Adrenal gland (tissue), 19 donors: ENCODE measurements at places on chromosomes 13 and 19. TPM values are rescaled to one million over a fixed set of nuclear protein-coding genes. Genes with fewer than 3 reads are reported as not detected.

NKG7 gene
- total RNA-seq = 1.1 TPM

C1QTNF9 gene
- total RNA-seq = not detected

SPRYD7 gene
- 13.9 TPM for total RNA-seq

PCDH20 gene
- total RNA-seq = 0.44 TPM

DAND5 gene
- 0.87 TPM for total RNA-seq

SYCN gene
- total RNA-seq = not detected

STAP2 gene
- 106 TPM for total RNA-seq

ZNF296 gene
- not detected for total RNA-seq

ZNF682 gene
- 6.9 TPM for total RNA-seq

TTC9B gene
- not detected for total RNA-seq

PCSK4 gene
- total RNA-seq = 1.3 TPM

- no peak for DNase-seq
Observed at GRCh38 chr13:46281779-46282178, 70.1 kb downstream of the LRRC63 start.

GRCh38 chr13:34842466-34842865 lies 99.6 kb upstream of the NBEA start:
- DNase-seq = no peak

GRCh38 chr13:36148446-36148845 lies 17.3 kb upstream of the DCLK1 start:
- no peak for DNase-seq

GRCh38 chr13:36133950-36134626 lies 2.9 kb upstream of the DCLK1 start:
- DNase-seq = no peak

DNA sequence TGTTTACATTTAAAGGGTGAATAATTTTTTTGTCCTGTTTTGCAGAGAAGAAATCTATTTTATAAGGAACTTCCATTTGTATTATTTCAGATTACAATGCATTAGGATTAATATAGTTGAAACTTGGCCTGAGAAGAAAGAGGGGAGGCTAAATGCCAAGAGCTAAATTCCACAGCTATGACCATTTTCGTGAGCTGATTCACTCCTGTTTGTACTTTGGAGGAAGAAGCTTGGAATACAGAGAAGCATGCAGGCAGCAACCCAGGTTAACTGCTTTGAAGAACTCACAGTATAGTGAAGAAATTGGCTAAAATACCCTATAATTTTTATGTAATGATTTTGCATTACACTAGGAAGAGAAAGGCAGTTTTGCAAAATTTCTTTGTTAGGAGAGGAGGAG lies 309.4 kb upstream of the KLF12 start:
- peak; percentile 1 for DNase-seq

DNA sequence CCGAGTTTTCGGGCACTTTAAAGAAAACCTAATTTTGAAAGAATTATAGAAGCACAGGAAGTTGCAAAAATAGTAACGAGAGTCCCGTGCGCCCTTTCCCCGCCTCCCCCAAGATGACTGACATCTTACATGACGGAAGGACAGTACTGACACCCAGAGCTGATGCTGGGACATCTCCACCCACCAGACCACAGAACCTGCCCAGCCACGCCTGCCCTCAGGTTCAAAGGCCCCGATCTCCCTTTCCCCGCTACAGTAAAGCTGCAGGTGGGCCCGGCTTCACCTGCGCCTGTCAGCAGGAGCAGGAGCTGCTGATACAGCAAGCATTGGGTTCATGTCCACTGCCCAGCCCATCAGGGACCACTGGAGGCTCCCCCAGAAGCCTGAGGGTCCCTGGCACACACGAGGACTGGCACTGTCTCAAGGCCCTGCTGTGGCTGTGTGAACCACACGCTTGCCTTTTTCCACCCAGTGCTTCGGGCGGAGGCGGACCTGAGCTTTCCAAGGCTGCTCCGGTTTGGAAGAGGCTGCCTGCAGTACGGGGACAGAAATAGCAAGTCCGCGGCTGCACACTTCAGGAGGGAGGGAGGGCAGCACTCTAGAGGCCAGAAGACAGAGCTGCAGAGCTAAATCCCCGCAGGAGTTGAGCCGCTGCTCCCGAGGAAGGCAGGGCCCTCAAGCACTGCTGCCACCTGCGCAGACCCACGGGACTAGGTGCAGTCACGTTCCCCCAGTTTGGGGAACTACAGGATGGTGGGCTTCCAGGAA lies 8.7 kb downstream of the MAP2K2 start:
- peak; percentile 87 for DNase-seq

- DNase-seq = no peak
Observed at GRCh38 chr13:44523146-44524015, 52.7 kb downstream of the TSC22D1 start.

GRCh38 chr19:3065675-3066357 lies 3.5 kb upstream of the TLE5 start:
- no peak for DNase-seq

- peak; percentile 90 for DNase-seq
Observed at GRCh38 chr19:7500811-7501450, 12.1 kb upstream of the PEX11G start.

DNA sequence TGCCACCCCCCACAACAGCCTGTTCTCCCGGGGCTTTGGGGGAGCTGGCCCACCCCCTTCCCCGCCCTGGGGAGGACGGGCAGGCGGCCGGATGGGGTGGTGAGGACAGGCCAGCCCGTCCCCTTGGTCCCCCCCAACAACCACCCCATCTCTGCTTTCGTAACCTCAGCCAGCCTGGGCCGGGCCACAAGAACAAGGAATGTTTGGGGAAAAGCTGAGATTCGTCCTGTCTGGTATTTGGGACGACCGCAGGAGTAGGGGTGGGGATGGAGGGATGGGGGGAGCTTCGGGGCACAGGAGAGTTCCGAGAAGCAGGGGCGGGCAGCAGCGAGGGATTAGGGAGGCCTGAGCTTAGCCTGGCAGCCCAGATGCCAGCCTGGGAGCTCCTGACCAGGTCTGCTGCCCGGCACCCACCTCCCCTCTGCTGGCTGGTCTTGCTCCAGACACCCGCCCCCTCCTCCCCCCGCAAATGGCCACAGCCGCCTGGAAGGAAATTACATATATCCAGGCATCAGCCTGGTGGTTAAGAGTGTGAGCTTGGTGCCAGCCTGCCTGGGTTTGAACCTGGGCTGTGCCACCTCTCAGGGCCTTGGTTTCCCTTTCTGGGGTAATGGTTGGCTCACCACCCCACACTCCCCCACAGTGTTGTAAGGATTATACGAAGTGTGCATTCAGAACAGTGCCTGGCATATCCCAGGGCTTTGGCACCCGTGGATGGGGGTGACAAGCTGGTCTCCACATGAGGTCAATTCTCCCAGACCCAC lies at the start of gene PODNL1:
Gene PODNL1, minus strand, starts transcription at position 117 of the 764 bp plus-strand sequence. CDS start 236 bp downstream, outside the sequence.
- no peak for DNase-seq

DNA sequence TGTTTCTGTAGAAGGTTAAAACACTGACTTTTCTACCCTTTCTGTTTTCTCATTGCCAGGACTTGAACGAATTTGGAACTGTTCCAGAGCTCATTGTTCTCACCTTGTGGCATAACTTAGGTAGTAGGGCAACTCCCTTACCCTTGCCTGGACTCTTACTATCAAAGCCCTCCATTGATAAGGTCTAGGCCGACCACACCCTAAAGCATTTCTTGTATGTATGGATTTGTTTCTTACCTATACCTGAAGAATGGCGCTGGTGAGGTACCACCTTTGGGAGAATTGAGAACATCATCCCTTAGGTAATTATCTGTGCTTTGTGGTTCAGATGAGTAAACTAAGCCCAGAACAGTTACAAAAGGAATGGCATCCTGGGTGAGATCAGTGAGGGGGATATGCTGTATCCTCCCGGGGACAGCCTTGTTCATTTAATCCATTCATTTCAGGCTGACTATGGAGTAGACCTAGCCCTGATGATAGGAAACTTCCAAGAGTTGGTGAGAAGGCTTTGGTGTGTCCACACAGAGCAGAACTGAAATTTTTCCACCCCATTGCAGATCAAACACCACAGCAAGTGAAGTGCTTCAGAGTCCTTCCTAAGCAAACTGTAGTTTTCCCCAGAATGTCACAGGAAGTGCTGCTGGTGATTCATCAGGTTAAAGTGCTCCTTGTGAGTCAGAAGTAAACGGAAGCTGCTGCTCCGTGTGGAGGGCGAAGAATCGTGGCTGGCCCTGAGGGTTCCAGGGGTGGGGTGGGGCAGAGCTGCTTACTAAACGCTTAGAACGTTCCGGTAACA lies 113.0 kb downstream of the TEX26 start:
- DNase-seq = peak; percentile 69

- no peak for DNase-seq
Observed at GRCh38 chr13:91169321-91170050, 178.0 kb upstream of the MIR17HG start.
